Stimulated activated CD4-positive, alpha-beta T cell treated with anti-CD3 and anti-CD28 coated beads, Interleukin-1b, Interleukin-23, amount 100 ng/mL, for 1 hour (primary cell): ENCODE measurements at places on chromosomes 3 and 15.

DNA sequence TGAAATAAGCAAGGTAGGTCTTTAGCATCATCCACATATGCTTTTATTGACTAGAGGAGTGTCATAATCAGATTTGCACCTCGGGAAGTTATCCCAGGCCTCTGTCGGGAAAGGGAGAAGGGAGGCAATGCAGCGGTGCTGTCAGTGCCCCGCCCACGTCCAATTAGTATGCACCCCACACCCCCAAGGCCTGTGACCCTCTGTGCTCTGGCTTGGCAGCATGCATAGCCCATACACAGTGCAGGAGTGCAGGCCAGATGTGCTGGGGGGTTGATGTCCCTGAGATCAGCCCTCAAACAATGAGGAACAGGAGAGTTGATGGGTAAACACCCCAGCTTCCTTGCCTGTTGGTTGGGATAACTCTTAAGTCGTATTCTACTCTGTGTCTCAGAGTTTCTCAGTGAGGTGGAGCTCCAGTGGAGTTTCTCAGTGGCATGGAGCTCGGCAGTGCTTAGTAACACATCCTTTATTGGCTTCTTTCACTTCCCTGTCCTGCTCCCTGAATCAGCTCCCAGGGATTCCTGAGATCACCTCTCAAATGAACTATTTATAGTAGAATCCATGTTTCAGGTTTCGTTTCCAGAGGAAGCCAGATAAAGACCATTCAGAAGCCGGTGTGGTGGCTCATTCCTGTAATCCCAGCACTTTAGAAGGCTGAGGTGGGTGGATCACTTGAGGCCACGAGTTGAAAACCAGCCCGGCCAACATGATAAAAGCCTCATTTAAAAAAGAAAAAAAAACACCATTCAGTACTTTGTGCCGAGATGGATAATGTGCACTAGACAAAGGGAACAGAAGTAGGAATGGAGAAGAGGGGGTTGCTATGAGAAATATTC is 26.7 kb upstream of the NDUFB4 start:
- no peak for DNase-seq

GRCh38 chr3:127172211-127172610 is 20.7 kb upstream of the PRR23E start:
- DNase-seq: no peak

- no peak for DNase-seq
Measured at GRCh38 chr3:48896936-48897335, 1.7 kb downstream of the SLC25A20 start.

DNA sequence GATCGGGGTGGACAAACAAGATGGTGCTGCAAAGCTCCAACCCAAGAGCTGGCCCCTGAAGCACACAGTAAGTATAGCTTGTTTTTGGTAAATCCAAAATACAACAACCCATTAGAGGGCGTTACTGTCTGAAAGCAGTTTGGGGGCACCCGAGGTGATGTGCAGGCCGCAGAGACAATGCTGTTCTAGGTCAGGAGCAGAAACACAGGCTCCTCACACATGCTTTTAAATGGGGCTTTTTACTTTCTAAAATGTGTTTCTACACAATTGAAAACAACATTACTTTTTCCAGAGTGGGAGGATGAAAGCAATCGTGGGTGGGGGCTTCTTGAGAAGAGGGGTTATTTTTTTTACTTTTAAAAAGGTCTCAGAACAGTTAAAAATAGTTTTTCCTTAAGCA is 1029.3 kb upstream of the CFAP20DC start:
- DNase-seq: no peak

- no peak for DNase-seq
Measured at GRCh38 chr15:81779181-81779580, 266.6 kb downstream of the MEX3B start.

DNA sequence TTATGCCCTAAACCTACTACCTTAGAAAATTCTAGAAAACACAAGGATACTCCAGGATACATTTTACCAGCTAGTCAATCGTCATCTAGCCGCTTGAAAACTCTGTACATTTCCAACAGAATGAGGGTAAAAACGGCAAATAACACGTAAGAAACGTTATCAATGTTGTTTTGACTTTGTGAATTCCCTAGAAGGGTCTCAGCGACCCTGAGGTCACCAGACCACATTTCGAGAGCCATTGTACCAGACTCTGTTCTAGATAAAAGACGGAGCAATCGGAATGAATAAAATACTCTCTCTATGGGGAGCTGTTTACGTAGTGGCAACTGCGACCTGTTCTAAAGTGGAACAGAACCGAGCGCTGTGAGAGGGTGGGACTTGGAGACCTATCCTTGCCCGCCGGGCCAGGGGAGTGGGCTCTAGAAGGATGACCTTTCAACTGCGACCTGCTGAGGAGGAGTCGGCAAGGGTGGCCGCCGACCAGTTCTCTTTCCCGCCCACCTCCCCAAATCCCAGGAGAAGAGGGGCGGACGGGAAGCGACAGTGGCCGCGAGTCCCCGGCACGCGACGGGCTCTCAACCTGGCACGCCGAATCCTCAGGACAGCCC is 778 bp upstream of the AP4E1 start:
- DNase-seq: no peak

DNA sequence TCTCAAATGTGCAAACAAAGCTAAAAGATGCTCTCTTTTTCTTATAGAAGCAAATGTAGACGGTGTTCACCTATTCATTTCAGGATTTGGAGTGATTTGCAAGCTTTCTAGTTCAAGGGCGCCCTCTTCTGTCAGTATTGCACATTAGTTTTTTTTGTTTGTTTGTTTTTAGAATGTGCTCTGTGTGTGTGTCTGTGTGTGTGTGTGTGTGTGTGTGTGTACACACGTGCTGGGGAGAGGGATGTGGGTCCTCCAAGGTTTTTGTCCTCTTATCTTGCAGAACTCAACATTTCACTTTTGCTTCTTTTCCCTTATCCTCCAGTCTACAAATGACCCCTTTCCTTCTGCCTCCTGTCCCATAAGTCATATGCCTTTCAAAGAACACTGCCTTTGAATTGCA is 23.5 kb downstream of the DNAH1 start:
- no peak for DNase-seq

DNA sequence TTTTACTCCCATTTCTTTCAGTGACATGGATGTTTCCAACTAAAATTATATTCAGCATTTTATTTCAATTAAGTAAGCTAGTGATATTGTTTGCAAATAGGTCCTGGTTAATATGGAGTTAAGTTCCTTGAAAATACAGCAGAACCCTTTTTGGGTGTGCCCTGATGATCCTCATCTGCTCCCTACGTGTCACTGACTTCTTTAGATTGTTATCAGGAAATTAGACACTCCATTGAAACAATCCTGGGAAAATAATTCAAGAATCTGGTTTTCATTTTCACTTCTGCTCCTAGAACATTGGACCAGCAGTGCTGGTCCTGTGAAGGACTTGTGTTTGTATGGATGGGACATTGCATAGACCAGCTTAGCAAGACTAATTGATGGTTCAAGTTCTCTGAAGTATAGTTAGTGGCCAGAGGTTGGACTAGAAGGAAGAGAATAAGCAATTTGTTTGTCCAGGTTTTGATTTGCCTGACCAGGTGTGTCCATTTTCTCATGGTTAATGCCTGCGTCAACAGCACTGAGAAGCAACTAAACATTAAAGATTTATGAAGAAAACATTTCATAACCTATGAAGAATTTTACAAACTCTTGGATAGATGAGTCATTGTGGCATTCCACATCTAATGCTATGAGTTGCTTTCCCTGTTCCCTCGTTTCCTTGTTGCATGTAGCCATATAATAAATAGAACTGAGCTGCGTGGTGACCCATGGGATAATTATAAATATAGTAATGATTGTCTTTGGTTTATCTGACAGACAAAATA is 95.8 kb downstream of the ZPLD1 start:
- no peak for DNase-seq

GRCh38 chr3:37417297-37418082 is 243.1 kb upstream of the LRRFIP2 start:
- DNase-seq: no peak

- peak; percentile 37 for DNase-seq
Measured at GRCh38 chr3:101512646-101513418, at the start of gene SENP7. TSS of gene SENP7 (minus strand) at chr3:101513212. CDS start at chr3:101513130, 82 bp downstream.
